ENCODE measurements at places on chromosomes 7 and 10. TPM values are rescaled to one million over a fixed set of nuclear protein-coding genes. Genes with fewer than 3 reads are reported as not detected.

DNA sequence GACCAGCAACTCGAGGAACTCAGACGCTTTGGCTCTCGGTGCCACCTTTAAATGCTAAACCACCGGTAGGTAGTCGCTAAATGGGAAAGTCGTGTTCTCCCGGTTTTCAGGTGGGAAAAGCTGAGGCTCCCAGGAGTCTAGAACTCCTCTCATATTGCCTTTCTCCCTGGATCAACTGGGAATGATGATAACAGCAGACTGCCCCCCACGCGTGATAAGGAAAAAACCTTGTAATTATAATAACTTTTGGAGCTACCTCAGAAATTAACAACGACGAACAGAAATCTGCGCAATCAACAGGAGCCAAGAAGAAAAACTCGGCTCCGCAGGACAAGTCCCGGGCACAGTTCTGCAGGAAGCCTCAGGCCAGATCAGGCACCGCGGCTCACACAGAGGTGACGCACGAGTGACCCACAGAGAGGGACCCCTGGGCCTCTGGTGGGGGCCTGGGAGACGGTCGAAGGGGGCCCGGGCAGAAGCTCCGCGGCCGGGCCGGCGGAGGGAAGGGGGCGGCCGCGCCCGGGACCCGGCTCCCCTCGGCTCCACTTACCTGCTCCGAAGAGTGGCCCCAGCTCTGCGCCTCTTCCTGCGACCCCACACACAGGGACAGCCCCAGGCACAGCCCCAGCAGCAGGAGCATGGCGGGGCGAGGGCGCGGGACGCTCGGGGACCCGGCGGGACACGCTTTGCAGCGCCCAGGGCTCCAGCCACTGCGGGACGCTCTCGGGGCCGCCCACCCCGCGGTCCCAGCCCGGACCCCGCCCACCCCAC lies at the start of gene ITIH5:
ITIH5 (minus strand) TSS at position 714 of the 771 bp plus-strand sequence; CDS start at position 640, 74 bp downstream.
- no peaks in the 10 kb centered on the region for H3K4me1 ChIP-seq
- H3K27ac ChIP-seq: no peak within 1 kb of the TSS
- H3K36me3 ChIP-seq: no peaks in the 10 kb centered on the region
- no peak for DNase-seq

DNA sequence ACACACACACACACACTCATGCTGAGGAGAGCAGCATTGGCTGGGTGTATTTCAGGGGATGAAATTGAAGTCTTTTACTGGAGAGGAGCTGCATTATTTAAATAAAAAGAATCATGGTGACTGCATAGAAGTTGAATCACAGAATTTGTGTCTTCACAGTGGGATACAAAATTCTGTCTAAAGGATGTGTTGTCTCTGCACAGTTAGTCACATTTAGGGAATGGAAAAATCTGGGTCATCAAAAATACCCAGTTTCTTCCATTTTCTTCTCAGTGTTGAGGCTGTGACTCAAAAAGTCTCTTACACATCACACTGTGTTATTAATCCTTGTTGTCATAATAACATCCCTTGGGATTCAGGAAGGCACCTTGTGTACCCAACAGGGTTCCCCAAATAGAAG lies 10.9 kb downstream of the PAPSS2 start:
- no peaks in the 10 kb centered on the region for H3K36me3 ChIP-seq
- H3K4me1 ChIP-seq: no peaks in the 10 kb centered on the region
- DNase-seq: no peak
- H3K27ac ChIP-seq: no peak overlapping the region

DNA sequence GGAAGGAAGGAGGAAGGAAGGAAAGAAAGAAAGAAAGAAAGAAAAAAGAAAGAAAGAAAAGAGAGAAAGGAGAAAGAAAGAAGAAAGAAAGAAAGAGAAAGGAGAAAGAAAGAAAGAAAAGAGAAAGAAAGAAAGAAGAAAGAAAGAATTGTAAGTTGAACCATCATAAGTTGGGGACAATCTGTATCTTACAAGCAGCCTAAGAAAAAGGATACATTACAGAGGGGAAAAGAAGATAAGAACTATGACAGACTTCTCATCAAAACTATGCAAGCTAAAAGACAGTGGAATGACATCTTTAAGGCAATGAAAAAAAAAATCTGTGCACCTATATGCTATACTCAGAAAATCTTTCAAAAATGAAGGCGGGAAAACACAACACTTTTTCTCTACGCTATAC lies 50.3 kb upstream of the SP4 start:
- H3K27me3 ChIP-seq: no peaks in the 10 kb centered on the region
- DNase-seq: no peak
- no peak overlapping the region for H3K27ac ChIP-seq
- no peaks in the 10 kb centered on the region for H3K36me3 ChIP-seq
- no peak overlapping the region for H3K4me3 ChIP-seq

- H3K27me3 ChIP-seq: no peaks in the 10 kb centered on the region
- no peak overlapping the region for H3K27ac ChIP-seq
- H3K4me1 ChIP-seq: peaks cover 14% of the 10 kb centered on the region
- no peaks in the 10 kb centered on the region for H3K36me3 ChIP-seq
- DNase-seq: peak; percentile 88
Measured at GRCh38 chr10:13882119-13882711, 295.4 kb downstream of the PRPF18 start.

DNA sequence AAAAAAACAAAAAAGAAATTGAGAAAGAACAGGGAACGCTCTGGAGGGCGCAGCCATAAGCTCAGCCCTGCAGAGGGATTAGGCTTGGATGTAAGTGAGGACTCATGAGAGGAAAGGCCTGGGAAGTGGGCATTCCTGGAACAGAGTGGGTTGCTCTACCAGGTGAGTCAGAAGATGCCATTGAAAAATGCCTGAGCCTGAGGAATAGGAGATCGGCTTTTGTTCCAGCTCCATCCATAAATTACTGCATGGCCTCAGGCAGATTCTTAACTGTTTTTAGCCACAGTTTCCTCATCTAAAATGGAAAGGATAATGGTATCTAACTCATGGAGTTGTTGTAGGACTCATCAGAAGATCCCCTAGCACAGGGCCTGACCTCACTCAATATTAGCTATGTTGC lies 1.1 kb upstream of the RGR start:
- no peaks in the 10 kb centered on the region for H3K27me3 ChIP-seq
- no peak overlapping the region for H3K27ac ChIP-seq
- H3K4me3 ChIP-seq: no peak overlapping the region

GRCh38 chr7:45643630-45644029 lies 69.5 kb downstream of the ADCY1 start:
- H3K4me3 ChIP-seq: no peak overlapping the region
- H3K4me1 ChIP-seq: no peaks in the 10 kb centered on the region
- no peak for DNase-seq
- H3K36me3 ChIP-seq: no peaks in the 10 kb centered on the region
- H3K27me3 ChIP-seq: no peaks in the 10 kb centered on the region

DNA sequence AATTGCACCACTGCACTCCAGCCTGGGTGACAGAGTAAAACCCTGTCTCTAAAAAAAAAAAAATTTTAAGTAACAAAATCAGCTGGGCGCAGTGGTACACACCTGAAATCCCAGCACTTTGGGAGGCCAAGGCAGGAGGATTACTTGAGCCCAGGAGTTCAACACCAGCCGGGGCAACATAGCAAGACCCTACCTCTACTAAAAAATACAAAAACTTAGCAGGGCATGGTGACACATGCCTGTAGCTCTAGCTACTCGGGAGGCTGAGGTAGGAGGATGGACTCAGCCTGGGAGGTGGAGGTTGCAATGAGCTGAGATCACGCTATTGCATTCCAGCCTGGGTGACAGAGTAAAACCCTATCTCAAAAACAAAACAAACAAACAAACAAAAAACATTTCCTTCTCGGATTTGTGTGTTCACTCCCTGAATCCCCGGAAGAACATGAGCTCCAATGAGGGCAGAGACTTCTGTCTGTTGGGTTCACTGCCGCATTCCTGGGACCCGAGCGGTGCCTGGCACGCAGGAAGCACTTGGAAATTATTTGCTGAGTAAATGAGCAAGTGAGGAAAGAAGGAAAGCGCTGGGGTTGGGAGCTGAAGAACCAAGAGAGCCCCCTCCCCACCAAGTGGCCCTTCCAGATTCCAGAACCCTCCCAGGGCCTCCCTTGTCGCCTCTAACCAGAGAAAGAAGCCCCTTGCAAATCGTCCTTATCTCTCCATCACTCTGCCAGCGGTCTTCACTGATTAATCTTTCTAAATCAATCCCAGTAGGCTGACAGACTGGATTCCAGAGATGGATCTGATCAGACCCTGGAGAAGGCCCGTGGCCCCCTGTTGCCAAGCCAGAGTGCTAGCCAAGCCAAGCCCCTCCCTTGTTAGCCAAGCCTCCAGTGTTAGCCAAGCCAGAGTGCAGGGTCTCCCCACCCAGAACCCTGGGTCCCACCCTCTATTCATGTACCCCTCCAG lies 6.2 kb downstream of the TNRC18 start:
- H3K27me3 ChIP-seq: no peaks in the 10 kb centered on the region
- peak overlapping the region; percentile 100 for H3K27ac ChIP-seq
- no peak for DNase-seq

DNA sequence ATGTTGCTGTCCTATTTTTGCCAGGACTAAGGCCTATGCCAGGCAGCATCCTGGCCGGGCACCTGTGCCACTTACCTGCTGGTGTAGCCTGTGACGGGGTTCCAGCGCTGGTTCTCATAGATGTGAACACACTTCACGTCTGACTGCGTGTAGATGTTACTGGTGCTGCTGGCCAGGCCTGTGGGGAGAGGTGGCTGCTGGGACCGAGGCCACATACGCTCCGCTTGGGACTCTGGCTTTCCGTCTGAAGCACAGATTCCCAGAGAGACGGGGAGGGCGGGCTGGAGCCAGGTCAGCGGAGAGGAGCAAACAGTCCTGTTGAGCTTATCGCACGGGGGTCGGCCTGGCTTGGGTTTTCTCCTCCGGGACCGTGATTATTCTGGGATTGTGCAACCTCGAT lies 16.7 kb downstream of the BHLHA15 start:
- no peak overlapping the region for H3K4me3 ChIP-seq
- H3K4me1 ChIP-seq: no peaks in the 10 kb centered on the region
- no peaks in the 10 kb centered on the region for H3K36me3 ChIP-seq
- no peaks in the 10 kb centered on the region for H3K27me3 ChIP-seq

GRCh38 chr7:100127866-100128636 lies 1.3 kb downstream of the MBLAC1 start:
- peak; percentile 23 for DNase-seq
- no peaks in the 10 kb centered on the region for H3K27me3 ChIP-seq
- no peak overlapping the region for H3K27ac ChIP-seq
- H3K4me1 ChIP-seq: no peaks in the 10 kb centered on the region
- H3K36me3 ChIP-seq: no peaks in the 10 kb centered on the region

DNA sequence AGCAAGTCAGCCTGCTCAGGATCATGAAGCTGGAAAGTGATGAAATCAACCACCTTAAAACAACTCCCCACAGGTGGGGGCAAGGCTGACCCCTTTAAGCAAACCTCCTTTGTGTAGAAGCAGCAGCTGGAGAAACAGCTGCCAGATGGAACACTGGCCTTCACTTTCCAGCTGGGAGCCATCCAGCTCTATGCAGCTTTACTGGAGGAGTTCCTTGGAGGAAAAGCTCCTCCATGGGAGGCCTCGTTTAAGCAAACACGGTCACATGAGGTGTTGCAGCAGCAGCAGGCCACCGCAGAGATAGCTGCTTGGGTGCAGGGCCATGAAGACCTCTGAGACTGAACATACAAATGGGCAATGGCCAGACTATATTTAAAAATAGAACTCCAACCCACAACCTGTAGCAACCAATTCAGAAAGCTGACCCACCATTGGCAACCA lies 13.0 kb upstream of the DLG5 start:
- H3K27me3 ChIP-seq: no peaks in the 10 kb centered on the region
- H3K27ac ChIP-seq: no peak overlapping the region
- H3K4me3 ChIP-seq: no peak overlapping the region
- peaks cover 3% of the 10 kb centered on the region for H3K4me1 ChIP-seq
- peak; percentile 95 for DNase-seq
- no peaks in the 10 kb centered on the region for H3K36me3 ChIP-seq

DNA sequence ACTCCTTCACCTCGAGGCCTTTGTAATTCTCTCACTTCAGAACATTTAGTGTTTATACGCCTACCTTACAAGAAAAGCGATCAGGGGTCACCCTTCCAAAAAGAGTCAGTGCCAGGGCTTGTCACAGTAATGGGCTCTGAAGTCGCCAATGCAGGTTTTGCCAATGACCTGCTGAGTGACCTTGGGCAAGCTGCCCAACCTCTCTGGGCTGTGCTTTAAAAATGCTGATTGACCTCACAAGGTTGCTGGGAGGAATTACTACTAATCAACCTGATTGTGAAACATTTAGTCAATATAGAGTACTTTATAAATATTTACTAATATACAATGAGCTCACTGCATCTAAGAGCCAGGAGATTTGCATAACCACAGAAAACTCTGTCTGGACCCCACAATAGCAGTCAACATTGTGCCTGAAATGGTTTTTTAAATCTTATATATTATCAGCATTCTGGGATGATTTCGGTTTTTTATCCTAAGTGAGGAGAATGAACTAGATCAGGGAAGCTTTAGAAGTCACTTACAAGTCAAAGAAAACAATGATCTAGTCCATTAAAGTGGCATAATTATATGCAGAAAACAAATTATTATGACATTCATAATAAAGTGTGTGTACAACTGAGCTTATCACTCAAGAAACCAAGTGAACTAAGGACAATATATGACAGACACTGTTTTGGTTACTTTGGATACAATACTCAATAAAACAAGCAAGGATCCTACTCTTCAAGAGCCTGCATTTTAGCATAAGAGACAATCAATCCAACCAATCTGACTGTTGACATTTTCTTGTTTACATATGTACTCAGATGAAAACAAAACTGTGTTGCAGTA lies 290.5 kb downstream of the SORCS1 start:
- no peaks in the 10 kb centered on the region for H3K36me3 ChIP-seq
- H3K4me3 ChIP-seq: no peak overlapping the region
- no peaks in the 10 kb centered on the region for H3K4me1 ChIP-seq
- DNase-seq: no peak
- H3K27ac ChIP-seq: no peak overlapping the region
- H3K27me3 ChIP-seq: no peaks in the 10 kb centered on the region

DNA sequence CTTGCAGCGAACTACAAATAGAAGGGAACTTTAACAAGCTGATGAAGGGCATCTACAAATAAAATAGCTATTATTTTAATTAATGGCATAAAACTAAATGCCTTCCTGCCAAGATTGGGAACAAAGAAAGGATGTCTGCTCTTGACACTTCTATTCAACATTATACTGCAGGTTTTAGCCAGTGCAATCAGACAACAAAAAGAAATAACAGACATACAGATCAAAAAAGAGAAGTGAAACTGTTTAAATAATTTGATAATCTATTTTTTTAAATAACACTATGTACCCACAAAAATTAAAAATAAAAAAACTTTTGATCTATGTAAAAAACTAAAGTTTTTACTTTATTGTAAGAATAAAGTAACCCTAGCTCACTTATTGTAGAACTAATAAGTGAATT lies 22.4 kb upstream of the TLL2 start:
- no peaks in the 10 kb centered on the region for H3K27me3 ChIP-seq
- peaks cover 7% of the 10 kb centered on the region for H3K36me3 ChIP-seq
- H3K4me3 ChIP-seq: no peak overlapping the region
- H3K4me1 ChIP-seq: no peaks in the 10 kb centered on the region
- H3K27ac ChIP-seq: no peak overlapping the region

Gene HTR5A
- not detected for total RNA-seq

Gene LRRD1
- total RNA-seq: 0.51 TPM

Gene LGI1
- total RNA-seq: not detected

Measured in cardiac muscle cell (in vitro differentiated cells and primary cell).